ENCODE measurements at places on chromosomes 13 and 19. TPM values are rescaled to one million over a fixed set of nuclear protein-coding genes. Genes with fewer than 3 reads are reported as not detected.

The ERICH6B gene
- total RNA-seq = not detected

The C19orf85 gene
- total RNA-seq = not detected

The CRX gene
- total RNA-seq = not detected

The KASH5 gene
- not detected for total RNA-seq

The ANGPTL8 gene
- total RNA-seq = not detected

The ZNF497 gene
- 1.3 TPM for total RNA-seq

The COL4A1 gene
- total RNA-seq = 40.4 TPM

The KLK3 gene
- not detected for total RNA-seq

The PTPRH gene
- total RNA-seq = 1.3 TPM

The TNFSF13B gene
- total RNA-seq = 1.6 TPM

The GZMM gene
- 0.48 TPM for total RNA-seq

The CD37 gene
- total RNA-seq = 5.2 TPM

The RYR1 gene
- total RNA-seq = 18.3 TPM

The ZNF256 gene
- 1.7 TPM for total RNA-seq

The MYO1F gene
- 1.6 TPM for total RNA-seq

The TRAPPC6A gene
- 20.1 TPM for total RNA-seq

The FAM83E gene
- total RNA-seq = 8.2 TPM

The TMEM190 gene
- not detected for total RNA-seq

The TSC22D1 gene
- 44.1 TPM for total RNA-seq

The SNRPD2 gene
- total RNA-seq = 199 TPM

The RAB3A gene
- 0.44 TPM for total RNA-seq

The TMC4 gene
- total RNA-seq = 45.6 TPM

The BSG gene
- total RNA-seq = 344 TPM

The ATP7B gene
- 3.6 TPM for total RNA-seq

The ZNF560 gene
- total RNA-seq = not detected

The ZNF66 gene
- total RNA-seq = 5.7 TPM

The PNMA8C gene
- not detected for total RNA-seq

The CEACAM8 gene
- total RNA-seq = not detected

The DCLK1 gene
- total RNA-seq = 1.4 TPM

The PSG7 gene
- total RNA-seq = not detected

The MATK gene
- not detected for total RNA-seq

The GRIK5 gene
- 0.08 TPM for total RNA-seq

The CYP4F8 gene
- total RNA-seq = not detected

The LRRC63 gene
- not detected for total RNA-seq

The PLPP2 gene
- 82.5 TPM for total RNA-seq

The MUC16 gene
- total RNA-seq = 0.08 TPM

The SHISA7 gene
- not detected for total RNA-seq

The CCDC61 gene
- total RNA-seq = 5.9 TPM

The FXYD1 gene
- not detected for total RNA-seq

The CACNG6 gene
- total RNA-seq = not detected

The CYTH2 gene
- 40.8 TPM for total RNA-seq

The STOML3 gene
- not detected for total RNA-seq

The SLAIN1 gene
- total RNA-seq = 4.6 TPM

The SIGLEC12 gene
- total RNA-seq = not detected

The IGFL2 gene
- total RNA-seq = not detected

The USHBP1 gene
- 0.70 TPM for total RNA-seq

The LILRB5 gene
- total RNA-seq = not detected

The RDH8 gene
- total RNA-seq = not detected

The FREM2 gene
- 0.06 TPM for total RNA-seq

The DIRAS1 gene
- 2.1 TPM for total RNA-seq

The SCAMP4 gene
- 95.5 TPM for total RNA-seq

The ZNF221 gene
- 12.9 TPM for total RNA-seq

The CYP2B6 gene
- total RNA-seq = not detected

The SLC10A2 gene
- not detected for total RNA-seq

The ATXN8OS gene
- total RNA-seq = not detected

The ZNF677 gene
- 3.6 TPM for total RNA-seq

The NCAN gene
- not detected for total RNA-seq

The CYSLTR2 gene
- 0.04 TPM for total RNA-seq

The EHD2 gene
- total RNA-seq = 34.8 TPM

Data from esophagus squamous epithelium (tissue), 5 donors.